ENCODE measurements at places on chromosomes 11 and 22.

DNA sequence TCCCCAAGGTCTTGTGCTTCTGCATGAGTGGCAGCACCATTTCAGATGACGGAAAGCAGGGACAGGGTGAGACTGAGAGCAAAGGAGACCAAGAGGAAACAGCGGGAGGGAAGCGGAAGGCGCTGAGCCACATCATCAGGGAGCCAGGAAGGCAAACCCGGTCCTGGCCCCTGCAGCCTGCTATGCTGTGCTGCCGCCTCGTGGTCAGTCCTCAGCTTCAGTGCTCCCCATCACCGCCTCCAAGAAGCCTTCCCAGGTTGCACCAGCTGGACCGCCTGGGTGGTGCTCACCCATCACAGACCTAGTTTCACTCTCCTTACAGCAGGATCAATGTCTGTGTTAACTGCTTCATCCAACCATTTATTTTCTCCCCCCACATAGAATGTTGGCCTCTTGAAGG is 73.0 kb upstream of the PHF21B start:
- DNase-seq: peak; percentile 32

DNA sequence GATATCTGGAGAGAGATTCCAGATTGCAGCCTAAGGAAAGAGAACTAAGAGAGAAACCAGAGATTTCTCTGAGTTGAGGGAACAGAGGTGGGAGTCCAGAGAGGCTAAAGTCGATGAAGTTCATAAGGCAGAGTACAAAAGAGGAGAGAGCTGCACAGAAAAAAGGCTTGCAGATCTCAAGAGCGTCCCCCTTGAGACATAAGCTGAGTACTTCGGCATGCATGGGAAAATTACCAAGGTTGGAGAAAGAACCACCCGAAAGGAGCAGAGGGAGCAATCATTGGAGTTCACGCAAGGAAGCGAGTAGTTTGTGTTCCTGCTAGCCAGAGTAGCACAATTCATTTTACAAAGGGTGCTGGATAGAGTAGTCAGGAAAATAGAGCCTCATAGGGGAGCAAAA is 293.5 kb downstream of the TMEM135 start:
- DNase-seq: no peak

GRCh38 chr11:81007046-81007445 is 1566.2 kb upstream of the TENM4 start:
- peak; percentile 8 for DNase-seq

DNA sequence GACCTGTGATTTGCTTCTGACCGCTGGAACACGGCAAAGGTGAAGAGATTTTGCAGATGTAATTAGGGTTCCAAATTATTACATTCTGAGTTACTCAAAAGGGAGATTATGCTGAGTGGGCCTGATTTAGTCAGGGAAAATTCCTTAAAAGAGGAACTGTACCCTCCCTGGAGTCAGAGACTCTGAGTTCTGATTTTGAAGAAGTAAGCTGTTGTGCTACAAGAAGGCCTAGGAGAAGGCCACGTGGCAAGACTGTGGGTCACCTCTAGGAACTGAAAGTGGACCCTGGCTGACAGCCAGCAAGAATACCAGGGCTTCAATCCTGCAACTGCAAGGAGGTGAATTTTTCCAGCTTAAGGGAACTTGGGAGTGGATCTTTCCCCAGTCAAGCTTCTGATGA is 45.3 kb downstream of the CHRDL2 start:
- DNase-seq: no peak

DNA sequence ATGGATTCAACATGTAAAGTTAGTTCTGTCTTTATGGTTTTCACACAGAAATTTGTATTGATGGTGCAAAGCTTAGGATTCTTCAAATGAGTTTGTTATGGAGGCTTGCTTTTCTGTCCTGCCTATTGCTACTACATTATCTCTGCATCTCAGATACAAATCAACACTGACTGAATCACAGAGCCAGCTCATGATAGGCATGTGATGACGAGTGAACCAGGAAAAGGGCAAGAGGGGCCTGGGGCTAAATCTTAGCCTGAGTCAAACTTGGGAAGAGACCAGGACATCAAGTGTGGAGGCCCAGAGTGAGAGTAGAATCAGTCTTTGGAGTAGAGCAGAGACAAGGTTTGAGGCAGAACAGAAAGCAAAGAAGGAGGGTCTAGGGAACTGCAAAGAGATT is 107.1 kb upstream of the CD44 start:
- no peak for DNase-seq

DNA sequence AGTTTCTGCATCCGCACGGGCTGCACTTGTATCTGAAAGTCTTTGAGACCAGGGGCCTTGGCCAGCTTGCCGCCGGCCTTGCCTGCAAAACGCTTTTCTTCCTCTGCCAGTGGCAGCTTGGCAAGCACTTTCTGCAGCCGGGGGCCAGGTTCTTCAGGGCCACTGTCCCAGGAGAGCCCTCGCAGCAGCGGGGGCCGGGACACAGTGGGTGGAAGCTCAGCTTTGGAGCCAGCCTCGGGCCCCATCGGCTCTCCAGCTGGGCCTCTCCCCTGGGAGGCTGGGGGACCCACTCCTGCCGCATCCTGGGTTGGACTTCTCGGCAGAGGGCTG is 57.5 kb upstream of the LYVE1 start:
- no peak for DNase-seq

DNA sequence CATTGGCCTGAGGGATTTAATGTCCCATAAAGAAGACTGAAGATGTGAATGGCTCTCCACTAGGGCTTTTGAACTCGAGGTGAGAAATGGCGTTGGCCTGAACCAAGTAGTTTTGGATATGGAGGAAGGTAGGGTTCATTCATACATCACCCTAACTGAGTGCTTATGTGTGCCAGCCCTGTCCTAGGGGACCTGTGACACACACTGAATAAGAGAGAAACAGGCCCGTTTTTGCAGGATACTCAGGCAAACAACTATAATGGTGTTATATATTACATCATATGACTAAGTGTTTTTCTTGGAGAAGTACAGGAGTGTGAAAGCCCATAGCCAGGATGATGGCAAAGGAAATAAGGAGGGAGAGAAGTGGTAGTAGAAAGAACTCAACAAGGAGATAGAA is 368.1 kb downstream of the TMEM135 start:
- no peak for DNase-seq

GRCh38 chr22:26234296-26234695 is 65.0 kb downstream of the SEZ6L start:
- no peak for DNase-seq

- no peak for DNase-seq
Measured at GRCh38 chr22:50165436-50166123, 5.0 kb upstream of the PANX2 start.

- no peak for DNase-seq
Measured at GRCh38 chr11:126588630-126589491, 233.4 kb downstream of the ST3GAL4 start.

GRCh38 chr22:35615156-35615555 is 2.0 kb downstream of the MB start:
- no peak for DNase-seq

GRCh38 chr11:2387266-2387987 is 10.3 kb downstream of the CD81 start:
- no peak for DNase-seq

DNA sequence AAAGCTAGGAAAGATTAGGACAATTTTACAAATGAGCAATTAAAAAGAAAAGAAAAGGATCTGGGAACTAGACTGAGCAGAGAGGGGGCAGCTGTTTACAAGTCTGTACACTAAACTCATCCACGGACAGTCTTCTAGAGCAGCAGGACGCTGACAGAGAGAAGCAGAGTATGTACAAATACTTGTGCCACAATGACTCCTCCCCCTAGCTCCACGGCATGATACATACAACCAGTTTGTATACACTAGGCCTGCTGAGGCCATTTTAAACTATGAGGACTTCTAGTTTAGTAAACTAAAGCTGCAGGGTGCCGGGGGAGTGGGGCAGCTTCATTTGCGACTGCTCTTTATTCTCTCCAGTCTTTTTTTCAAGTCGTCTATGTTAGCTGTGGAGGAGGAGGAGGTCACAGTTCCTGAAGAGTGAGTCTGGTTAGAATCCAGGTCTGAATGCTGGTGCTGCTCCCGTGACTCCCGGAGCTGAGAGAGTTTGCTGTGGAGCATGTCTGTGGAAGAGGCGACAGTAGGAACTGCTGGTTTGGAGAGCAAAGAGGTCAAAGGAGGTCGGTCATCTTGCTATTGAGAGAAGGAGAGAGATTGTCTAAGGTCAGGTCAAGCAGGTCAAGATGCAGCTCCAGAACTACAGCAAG is 24.8 kb downstream of the F2 start:
- no peak for DNase-seq

GRCh38 chr22:49490692-49491091 is 337.0 kb downstream of the BRD1 start:
- peak; percentile 68 for DNase-seq
